AG09309 (cell line): ENCODE measurements at places on chromosomes 3 and 15.

DNA sequence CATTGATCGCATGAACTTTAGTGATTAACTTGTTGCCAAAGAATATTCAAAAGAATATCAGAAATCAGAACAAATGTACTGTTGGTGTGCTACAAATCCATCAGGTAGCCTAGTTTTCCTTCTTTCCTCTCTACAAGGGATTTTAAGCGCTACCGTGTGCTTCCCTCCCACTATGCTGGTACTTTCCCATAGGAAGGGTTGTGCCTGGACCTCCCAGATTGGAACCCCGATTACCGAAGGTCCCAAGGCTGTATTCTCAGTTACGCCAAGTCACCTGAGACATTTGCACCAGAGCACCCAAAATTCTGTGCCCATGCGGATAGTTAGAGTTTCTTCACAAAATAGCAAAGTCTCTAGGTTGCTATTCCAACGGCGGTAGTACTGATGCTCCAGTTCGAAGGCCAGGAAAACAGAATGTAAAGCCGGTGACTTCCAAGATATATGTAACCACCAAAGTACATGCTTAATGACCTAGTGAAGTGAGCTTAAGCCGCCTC, 23.4 kb upstream of the GATM start:
- DNase-seq = no peak

- no peak for DNase-seq
These were observed 177.6 kb downstream of the GHSR start for GRCh38 chr3:172270557-172271166.

- no peak for DNase-seq
These were observed 43.4 kb downstream of the EEFSEC start for GRCh38 chr3:128196647-128197046.

- peak; percentile 88 for DNase-seq
These were observed 227.8 kb upstream of the CTNNB1 start for GRCh38 chr3:40971191-40972168.

DNA sequence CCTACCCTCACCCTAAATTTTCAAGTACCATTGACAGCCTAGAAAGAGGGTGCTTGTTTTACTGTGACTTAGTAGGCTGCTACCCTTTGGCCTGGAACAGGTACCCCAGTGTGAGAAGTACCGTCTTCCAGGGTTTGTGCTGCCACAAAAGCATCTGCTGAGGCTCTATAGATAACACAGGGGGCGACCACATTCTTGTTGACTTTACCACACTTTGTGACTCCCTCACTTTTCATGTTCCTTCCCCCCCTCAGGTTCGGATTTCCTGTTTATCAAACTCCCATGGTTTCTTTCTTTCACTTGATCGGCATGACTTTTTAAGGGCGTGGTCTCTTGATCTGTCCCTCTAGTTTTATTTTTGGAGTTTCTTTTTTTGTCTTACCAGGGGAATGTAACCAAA, 23.5 kb downstream of the EXOG start:
- no peak for DNase-seq

DNA sequence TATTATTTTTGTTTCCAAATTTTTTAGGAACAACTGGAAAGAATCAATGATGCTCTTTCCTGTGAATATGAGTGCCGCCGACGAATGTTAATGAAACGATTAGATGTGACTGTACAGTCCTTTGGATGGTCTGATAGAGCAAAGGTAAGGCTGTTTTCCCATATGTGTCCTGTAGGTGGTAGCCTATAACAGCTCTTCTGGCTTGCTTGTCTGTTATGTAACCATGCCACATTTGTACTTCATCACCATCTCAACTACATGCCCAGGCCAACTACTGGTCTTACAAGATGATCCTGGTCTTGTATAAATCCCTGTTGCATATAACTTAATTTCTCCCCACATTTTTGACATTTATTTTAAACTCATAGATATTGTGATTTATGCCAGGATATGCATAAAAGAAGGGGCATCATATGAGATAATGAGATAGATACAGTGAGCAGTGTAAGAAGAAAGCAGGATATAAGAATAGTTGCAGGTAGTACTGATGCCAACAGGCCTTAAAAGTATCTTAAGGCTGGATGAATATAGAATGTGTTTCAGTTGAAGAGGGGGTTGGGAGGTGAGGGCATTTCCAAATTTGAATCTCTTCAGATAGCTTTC, 20.3 kb downstream of the FAM98B start:
- peak; percentile 63 for DNase-seq

- DNase-seq = no peak
These were observed 25.9 kb upstream of the LIPC start for GRCh38 chr15:58405865-58406264.

DNA sequence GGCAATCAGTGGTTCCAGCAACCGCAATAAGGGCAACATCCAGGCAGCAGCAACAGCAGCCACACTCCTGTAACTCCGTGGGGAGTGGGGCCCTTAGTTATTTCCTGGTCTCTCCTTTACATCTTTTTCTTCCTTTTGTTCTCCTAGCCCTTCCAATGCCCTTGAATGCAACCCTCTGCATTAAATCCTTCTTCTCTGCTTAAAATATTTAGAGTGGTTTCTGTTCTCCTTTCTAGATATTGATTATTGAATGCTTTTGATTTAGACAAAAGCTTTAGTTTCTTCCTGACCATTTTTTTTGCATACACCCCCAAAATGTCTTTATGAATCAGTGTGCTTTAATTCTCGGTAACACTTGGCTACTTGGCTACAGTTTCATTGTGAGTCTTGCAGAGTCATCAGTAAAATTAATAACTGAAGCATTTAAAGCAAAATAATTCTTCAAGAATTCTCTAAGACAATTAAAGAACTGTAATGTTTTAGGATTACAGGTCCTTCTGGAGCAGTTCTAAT, 586.1 kb downstream of the MECOM start:
- no peak for DNase-seq

- DNase-seq = no peak
These were observed 75.6 kb downstream of the BFSP2 start for GRCh38 chr3:133475245-133476010.

DNA sequence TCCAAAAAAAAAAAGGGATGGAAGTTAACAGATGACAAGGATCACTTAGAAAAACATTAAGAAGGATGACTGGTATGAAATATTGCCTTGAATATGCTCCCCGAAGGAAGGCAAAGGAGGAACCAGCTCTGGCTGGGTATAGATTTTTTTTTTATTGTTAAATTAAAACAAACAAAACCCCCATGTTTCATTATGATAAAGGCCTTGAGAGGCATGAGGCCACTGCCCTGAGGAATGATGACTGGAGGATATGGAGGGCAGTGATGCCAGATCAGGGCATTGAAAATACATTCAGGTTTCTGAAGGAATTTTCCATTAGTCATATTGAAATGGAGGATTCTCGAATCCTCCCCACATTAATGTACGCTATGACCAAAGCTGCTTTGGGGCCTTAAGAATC, 120.9 kb downstream of the ADAMTS9 start:
- no peak for DNase-seq

DNA sequence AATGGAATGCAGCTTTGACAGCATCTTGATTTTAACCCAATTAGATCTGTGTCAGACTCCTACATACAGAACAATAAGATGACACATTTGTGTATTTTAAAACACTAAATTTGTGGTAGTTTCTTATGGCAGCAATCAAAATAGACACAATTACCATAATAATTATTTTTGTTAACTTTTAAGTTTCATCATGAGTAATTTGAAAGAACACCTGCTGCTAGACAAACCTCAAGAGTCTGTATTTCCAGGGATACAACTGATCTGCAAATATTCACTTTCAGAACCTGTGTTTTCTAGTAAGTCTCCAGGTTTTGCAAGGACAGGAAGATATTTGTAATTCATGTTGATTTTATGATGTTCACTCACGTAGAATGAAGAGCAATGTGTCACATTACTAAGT, 736.8 kb downstream of the DIPK2A start:
- DNase-seq = no peak

- DNase-seq = no peak
These were observed 5.6 kb downstream of the NRROS start for GRCh38 chr3:196645096-196645495.

- no peak for DNase-seq
These were observed 419.7 kb downstream of the ZBTB20 start for GRCh38 chr3:114727373-114727772.

- DNase-seq = no peak
These were observed 891 bp upstream of the TOP2B start for GRCh38 chr3:25665315-25666280.

DNA sequence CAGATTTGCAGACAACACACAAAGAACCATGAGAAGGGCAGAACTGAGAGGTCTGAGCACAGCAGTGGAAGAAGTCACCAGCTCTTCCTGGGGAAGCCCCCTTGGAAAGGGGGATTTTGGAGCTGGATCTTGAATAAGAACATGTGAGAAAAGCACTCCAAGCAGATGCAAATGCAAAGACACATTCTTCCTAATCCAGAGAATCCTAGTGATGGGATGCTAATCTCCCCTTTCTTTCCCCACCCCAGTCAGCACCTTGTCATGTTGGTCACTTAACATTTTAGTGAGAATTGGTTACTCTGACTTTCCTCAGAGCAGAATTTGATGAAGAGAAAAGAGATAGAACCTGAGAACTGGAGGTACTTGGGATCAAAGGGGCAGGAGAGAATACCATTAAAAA, 148.5 kb downstream of the SSR3 start:
- no peak for DNase-seq

DNA sequence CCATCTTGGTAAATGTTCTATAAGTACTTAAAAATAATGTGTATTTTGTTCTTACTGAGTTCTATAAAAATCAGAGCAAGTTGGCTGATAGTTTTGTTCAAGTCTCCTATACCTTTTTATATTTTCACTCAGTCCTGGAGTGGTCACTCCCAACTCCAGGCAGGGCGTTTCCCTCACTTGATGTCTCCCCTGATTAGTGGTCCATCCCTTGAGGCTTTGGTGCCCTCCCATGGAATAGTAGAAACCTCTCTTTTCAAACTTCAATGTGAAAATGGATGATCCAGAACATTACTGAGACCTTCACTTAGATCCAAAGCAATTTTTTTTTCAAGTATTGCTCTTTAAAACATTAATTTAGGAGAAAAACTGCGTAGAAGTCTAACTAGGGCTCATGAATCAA, 25.0 kb upstream of the SCN10A start:
- no peak for DNase-seq

DNA sequence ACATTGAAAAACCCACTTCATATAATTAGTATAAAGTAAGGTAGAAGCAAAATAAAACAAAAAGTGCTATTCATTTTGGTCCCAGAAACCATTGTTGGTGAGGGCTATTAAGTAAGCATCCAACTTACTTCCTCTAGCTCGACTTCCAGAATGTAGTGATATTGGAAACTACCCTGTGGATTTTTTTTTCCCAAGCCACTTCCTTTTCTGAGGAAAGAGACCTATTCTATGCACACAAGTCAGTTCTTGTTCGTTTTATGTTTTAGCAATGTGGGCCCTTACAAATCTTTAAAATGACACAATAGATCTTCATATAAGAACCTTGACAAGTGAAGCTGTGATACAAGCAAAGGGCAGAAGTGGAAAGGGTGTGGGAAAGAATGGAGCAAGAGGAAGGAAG, 402.0 kb upstream of the TBL1XR1 start:
- no peak for DNase-seq

GRCh38 chr3:132561003-132561402, 36.1 kb upstream of the ACKR4 start:
- DNase-seq = no peak

DNA sequence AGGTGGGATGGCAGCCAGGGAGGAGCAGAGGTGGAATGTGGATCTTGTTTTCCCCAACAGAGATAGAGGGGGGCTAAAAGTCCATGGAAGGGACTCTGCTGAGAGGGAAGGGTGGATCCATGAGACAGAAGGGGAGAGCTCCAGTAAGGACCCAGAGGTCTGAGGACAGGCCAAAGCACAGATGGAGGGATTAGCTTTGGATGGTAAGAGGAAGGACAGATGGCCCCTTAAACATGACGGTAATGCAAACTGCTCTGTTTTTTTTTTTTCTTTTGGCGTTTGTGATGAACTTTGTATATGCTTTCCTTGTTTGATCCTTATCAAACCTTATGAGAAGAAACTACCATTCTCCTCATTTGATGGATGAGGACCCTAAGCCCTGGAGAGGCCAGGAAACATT, 96.2 kb downstream of the IGF1R start:
- no peak for DNase-seq

DNA sequence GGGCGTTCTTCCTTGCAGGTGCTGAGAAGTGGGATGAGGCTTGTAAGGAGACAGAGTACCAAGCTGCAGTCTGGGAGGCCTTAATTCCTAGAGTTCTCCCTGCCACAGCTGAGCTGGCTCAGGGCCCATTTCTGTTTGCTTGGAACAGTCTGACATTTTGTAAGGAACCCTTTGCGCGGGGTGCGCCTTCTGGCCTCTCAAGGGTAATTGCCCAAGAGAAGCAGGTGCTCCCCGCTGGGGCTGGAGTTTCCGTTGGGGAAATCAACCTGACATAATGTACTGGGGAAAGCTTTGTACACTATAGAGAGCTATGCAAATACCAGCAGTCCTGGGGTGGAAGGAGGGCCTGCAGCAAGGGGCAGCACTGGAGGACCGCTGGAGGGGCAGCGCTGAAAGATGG, 83.6 kb downstream of the HMG20A start:
- no peak for DNase-seq

DNA sequence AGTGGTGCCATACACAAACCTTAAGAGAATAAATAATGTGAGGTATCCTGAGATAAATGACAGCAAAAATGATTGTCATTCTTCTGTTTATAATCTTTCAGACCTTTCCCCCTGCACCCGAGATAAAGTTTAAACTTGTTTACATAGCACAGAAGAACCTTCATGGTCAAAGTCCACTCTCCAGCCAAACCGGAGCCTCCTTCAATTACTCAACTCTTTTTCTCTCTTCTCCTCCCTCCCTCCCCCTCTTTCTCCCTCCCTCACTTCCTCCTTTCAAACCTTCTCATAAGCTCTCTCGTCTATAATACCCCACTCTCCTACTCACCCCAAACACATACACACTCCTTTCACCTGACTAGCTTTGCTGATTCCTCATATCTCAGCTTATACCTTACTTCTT, 198.9 kb downstream of the EFHB start:
- DNase-seq = no peak

DNA sequence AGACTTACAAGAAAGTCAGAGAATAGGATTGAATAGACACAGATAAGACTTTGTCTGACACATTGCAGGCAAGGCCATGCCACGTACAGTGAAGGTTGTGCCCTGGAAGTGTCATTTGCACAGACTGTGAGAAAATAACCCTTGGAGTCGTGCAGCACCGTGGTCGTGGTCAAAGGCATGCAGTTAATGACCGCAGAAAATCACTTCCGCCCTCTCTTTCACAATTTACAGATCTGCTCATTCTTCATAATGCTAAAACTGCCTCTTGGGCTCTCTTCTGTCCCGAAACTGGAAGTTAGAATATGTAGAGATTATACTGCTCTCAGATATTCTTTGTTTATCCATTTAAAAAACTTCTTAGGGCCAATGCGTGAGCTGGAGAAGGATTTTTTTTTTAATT, 73.2 kb upstream of the CTXND1 start:
- DNase-seq = no peak

DNA sequence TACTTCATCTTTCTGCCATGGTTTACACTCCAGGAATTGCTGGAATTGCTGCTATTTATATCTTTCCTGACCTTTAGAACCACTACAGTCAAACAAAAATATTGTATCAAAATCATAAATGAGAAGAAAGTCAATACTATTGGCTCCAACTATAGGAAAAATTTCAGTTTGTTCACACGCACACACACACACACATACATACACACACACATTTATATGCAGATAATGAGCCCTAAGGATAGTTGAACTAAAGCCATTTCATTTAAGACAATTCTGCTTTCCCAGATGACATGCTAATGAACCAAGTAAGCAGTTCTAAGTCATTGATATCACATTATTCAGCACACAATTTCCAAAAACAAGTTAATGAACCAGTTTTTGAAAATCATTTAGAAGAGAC, 627.3 kb downstream of the PLOD2 start:
- no peak for DNase-seq
